ENCODE measurements at places on chromosomes 12 and 14.

DNA sequence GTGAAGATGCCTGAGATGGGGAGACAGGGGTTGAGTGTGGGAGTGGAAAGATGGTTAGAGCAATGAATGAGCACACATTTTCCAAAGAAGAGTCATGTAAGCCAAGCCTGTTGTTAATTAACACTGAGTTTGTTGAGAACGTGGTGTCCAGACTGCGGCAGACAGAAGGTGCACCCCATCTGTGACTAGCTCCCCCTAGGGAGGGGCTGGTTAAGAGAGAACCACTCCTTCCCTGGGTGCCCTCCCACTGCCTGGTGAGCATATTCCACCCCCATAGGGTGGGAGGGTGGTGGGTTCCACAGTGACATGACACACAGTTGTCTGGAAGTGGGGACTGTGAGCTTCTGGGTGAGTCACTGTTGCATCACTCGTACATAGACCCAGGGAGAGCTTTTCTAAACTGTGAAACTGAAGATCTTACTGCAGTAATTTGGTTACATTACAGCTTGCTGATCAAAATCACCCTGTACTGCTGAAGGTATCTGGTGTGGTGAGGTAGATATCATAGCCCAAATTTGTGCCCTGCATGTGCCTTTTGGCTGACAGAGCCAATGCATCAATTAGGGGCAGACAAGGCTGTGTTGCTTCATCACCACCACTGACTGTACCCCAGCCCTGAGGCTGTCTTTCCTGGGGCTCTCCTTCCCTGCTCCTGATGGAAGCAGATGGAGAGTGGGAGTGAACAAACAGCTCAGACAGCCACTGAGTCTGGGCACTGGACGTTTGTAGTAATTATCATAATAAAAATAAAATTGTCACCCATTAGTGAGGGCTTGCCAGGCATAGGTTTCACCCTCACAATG is 150.9 kb downstream of the EMP1 start:
- DNase-seq, result no peak

GRCh38 chr14:68230950-68231717 is 411.6 kb downstream of the RAD51B start:
- no peak for DNase-seq

GRCh38 chr12:28814246-28814645 is 334.8 kb upstream of the FAR2 start:
- no peak for DNase-seq

GRCh38 chr12:46908236-46908935 is 82.6 kb upstream of the SLC38A4 start:
- DNase-seq, result no peak

GRCh38 chr14:64811676-64812075 is 68.0 kb downstream of the SPTB start:
- no peak for DNase-seq

DNA sequence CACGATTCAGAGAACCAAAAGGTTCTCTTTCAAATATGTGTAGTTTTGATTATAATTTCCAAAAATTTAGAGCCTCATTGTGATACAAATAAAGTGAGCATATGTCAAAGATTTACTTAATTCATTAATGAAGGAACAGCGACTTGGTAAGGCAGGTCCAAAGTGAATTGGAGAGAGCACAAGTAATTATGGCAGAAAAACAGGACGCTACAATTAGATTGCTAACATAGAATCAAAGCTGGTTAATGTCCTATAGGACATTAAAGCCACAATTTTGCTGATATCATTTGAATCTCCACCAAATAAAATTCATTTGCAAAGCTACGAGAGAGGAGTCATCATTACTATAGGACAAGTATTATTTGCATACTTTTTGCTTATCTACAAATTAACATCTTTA is 164.2 kb downstream of the CCER1 start:
- DNase-seq, result no peak

GRCh38 chr12:29414368-29414767 is 33.4 kb upstream of the ERGIC2 start:
- DNase-seq, result no peak

- no peak for DNase-seq
Measured at GRCh38 chr12:115433014-115433634, 749.1 kb upstream of the TBX3 start.

DNA sequence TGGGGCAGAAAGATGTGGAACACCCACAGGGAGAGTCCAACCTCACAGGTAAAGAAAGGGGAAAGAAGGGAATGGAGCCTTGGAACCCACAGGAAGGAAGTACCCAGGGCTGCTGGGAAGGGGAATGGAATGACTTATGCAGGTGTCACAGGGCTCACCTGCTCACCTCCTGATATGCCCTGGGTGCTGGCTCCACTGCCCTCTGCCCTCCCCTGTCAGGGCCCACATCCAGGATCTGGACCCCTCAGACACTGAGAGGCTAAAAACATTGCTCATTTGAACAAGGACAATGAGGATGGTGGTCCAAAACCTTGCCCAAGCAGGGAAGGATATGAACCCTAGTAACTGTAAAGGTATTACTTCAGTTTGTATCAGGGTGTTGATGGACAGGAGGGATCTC is 19.3 kb downstream of the ZBTB39 start:
- DNase-seq, result no peak

DNA sequence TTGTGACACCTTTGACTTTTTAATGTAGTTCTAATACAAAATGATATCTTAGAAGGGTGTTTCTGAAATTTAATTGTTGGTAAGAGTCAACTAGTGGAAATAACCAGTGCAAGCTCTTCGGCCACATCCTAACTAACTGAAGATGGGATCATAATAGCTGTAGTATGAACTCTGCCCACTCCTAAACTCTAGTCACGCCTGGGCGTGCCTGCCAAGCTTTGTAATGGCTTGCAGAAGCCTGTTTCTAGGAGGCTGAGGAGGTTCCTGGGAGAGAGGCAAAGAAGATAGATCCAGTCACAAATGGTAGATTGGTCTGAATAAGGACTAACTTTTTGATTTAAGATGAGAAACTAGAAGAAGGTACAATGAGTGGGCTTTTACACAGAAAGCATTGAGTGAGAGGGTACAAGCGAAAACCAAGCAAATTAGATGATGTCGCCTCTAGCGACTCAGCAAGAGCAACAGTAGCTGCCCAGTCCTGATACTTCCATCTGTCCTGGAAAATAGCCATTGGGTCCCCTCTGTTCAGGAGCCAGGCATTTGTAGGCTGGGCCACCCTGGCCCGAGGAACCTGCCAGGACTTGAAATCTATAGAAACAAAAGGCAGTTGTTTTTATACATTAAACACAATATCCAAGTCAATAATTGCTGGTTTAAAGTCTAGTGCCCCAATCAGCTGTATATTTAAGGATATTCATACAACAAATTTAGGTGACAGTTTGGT is 148.8 kb downstream of the SLC38A4 start:
- no peak for DNase-seq

DNA sequence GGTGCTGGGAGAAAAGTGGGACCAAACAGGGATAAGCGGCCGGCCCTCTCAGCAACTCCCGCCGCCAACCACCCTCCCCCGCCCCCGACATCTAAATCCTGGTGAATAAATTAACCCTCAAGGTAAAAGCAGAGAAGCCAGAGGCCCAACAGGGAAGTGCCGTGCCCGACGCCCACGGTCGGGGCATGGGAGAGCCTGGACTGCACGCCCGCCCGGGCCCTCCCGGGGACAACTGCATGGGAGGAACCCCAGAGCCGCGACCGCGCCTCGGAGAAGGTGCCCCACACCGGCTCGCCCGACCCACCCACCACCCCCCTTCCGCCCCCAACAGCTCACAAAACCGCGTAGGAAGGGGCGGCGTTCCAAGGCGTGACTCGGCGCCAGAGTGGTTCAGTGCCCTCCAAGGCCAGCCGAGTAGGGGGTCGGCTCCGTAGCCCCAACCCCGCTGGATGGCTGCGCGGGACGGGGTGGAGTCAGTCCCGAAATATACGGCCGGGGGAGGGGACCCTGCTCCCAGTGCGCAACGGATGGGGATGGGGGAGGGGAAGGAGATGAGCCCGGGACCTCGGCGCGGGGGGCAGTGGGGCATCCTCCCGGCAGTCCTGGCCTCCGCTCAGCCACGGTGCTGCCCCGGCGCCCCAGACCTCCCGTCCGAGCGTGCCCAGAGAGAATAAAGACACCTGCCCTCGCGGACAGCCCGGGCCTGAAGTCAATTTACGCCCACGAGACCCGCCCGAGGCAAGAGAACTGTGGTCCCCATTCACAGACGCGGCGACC is 732 bp downstream of the SLC25A29 start:
- peak; percentile 90 for DNase-seq

- DNase-seq, result no peak
Measured at GRCh38 chr12:8796831-8797626, 25.4 kb upstream of the A2ML1 start.

DNA sequence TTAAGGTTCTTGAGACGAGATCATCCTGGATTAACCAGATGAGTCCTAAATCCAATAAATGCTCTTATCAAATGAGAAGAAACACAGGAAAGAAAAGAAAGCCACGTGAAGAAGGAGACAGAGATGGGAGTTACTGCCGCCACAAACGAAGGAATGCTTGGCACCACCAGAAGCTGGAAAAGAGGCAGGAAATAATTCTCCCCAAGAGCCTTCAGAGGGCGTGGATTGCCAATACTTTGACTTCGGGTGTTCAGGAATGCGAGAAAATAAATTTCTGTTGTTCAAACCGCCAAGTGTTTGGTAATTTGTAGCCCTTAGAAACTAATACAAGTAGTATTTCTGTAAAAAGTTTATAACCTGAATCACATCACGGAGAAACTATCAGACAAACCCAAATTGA is 31.3 kb downstream of the ABCD2 start:
- no peak for DNase-seq

DNA sequence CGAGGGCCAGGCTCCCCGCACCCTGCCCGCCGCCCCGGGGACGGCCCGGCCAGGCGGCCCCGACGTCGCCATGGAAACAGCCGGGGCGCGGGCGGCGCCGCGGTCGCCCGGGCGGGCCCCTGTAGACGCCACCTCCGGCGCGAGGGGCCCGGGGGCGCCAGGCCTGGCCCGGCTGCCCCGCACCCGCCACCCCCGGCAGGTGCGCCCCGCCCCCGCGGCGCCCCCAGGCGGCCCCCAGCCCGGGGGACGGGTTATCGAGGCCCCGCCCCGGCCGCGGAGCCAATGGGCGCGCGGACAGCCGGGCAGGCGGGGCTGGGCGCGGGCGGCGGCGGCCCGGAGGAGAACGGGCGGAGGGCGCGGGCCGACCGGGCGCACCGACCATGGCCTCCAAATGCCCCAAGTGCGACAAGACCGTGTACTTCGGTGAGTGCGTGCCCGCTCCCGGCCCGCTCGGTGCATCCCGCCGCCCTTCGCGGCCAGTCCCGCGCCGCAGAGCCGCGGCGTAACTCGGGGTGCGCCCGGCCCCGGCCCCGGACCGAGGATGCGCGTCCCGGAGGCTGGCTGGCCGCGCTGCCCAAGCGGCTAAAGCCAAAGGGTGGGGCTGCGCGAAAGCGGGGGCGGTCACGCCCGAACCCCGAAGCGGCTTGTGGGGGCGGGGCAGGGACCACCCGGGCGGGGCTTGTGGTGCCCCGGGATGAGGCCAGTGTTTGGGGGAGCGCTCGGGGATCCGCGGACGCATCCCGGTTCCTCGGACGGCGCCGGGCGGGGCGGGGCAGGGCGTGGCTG is at the start of gene CRIP2:
TSS of gene CRIP2 (plus strand) at position 339 of the 786 bp plus-strand sequence. CDS start at position 381, 42 bp downstream.
- peak; percentile 93 for DNase-seq

GRCh38 chr14:105255021-105255507 is 6.7 kb downstream of the BTBD6 start:
- no peak for DNase-seq

DNA sequence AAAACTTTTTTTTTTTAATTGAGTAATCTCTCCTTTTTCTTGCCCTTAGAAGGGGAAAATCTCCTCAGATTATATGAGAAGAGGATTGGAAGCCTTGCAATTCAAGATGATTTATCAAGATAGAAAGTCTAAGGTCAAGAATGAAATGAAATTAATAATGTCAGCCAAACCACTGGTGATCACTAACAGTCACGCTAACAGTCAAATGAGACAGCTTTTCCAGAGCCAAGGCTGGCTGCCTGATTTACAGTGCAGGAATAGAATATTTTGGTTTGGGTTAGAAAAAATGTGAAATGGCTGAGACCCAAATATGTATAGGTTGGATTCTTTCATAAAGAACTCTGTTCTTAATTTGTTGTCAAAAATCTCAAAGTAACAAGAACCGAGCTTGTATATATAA is 204.3 kb downstream of the PPM1H start:
- DNase-seq, result no peak

DNA sequence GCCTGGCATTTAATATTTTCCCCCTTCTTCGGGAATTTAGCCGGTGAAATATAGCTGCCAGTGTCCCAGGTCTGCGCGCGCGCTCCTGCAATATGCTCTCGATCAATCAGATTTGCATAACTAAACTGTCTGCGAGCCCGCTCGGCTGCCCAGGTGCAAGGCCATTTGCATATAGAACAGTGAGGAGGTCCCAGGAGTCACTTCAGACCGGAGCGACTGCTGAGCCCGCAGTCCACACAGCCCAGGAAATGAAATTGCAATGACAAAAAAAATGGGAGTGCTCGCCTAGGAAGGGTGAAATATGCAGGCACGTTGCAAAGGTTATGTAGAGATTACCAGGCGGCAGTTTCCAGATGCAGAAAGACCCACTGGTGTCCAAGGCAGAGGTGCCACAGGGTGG is 228.5 kb downstream of the VRK1 start:
- DNase-seq, result no peak

DNA sequence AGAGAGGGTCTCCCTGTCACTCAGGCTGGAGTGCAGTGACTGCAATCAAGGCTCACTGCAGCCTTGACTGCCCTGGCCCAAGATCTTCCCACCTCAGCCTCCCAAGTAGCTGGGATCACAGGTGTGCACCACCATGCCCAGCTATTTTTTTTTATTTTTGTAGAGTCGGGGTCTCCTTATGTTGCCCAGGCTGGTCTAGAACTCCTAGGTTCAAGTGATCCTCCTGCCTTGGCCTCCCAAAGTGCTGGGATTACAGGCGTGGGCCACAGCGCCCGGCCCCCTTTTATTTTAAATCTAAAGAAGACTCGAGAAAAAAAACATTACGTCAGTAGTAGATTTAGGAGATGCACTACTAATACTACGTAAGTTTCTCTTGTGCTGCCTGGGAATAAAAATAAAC is 14.3 kb downstream of the FOS start:
- no peak for DNase-seq

DNA sequence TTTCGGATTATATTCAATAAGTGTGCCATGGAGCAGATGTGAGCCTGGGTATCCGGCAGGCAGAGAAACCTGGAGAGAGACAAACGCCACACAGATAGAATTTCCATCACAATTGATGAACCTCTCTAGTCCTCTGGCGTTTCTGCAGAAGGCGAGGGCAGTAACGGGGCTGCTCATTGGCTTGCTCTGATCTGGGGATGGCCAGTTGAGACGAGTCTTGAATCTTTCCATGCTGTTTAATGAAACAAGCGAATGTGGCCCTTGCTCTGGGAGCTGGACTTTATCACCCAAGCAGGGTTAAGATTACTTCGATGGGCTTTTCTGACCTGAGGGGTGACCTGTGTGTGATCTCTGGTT is 42.4 kb upstream of the CLMN start:
- no peak for DNase-seq

- peak; percentile 85 for DNase-seq
Measured at GRCh38 chr14:96204151-96205058, at the start of gene BDKRB2. TSS of gene BDKRB2 (plus strand) at chr14:96204839. CDS start at chr14:96237108, 32,269 bp downstream.

GRCh38 chr12:15280930-15281329 is 41.4 kb upstream of the PTPRO start:
- no peak for DNase-seq

GRCh38 chr12:98001430-98001829 is 514.0 kb upstream of the TMPO start:
- no peak for DNase-seq

- no peak for DNase-seq
Measured at GRCh38 chr12:55679691-55680090, 28.0 kb downstream of the ITGA7 start.
